ENCODE measurements at places on chromosomes 5 and 9. TPM values are rescaled to one million over a fixed set of nuclear protein-coding genes. Genes with fewer than 3 reads are reported as not detected.

DNA sequence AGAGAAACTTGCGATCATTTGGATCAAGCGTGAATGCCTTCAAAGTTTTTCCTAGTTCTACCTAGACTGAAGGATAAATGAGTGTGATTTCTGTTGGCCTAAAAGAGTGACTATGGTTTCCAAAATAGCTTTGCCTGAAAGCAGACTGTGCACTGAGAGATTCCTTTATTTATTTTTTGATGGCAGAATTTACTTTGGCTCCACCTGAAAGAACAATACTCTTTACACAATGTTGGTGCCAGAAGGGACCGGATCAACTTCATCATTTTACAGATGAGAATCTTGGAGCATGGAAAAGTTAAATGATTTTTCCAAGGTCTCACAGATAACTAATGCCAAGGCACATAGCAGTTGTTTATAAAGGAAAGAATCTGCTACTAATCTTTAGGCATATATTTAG is 199.6 kb downstream of the KCTD16 start:
- no peaks in the 10 kb centered on the region for H3K4me1 ChIP-seq
- H3K27ac ChIP-seq: no peak overlapping the region
- no peak overlapping the region for H3K4me3 ChIP-seq
- H3K27me3 ChIP-seq: no peaks in the 10 kb centered on the region

GRCh38 chr9:115650768-115651167 is 502.8 kb upstream of the PAPPA start:
- H3K36me3 ChIP-seq: no peaks in the 10 kb centered on the region
- H3K4me1 ChIP-seq: no peaks in the 10 kb centered on the region
- no peak overlapping the region for H3K4me3 ChIP-seq

DNA sequence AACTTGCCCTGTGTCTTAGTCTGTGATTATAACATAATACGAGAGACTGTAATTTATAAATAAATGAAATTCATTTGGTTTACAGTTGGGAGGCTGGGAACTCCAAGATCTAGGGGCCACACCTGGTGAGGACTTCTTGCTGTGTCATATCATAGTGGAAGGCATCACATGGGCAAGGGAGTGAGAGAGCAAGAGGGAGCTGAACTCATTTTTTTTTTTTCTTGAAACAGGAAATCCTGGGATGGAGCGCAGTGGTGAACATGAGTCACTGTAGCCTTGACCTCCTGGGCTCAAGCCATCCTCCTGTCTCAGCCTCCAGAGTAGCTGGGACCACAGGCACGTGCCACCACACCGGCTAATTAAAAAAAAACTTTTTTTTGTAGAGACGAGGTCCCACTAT is 7.2 kb downstream of the MLANA start:
- H3K4me3 ChIP-seq: no peak overlapping the region
- H3K27me3 ChIP-seq: no peaks in the 10 kb centered on the region
- peaks cover 2% of the 10 kb centered on the region for H3K36me3 ChIP-seq
- no peak overlapping the region for H3K27ac ChIP-seq

- H3K27me3 ChIP-seq: no peaks in the 10 kb centered on the region
- no peaks in the 10 kb centered on the region for H3K36me3 ChIP-seq
- no peak overlapping the region for H3K4me3 ChIP-seq
- no peaks in the 10 kb centered on the region for H3K4me1 ChIP-seq
- no peak overlapping the region for H3K27ac ChIP-seq
Observed at GRCh38 chr9:124308606-124309491, 51.1 kb downstream of the NEK6 start.

DNA sequence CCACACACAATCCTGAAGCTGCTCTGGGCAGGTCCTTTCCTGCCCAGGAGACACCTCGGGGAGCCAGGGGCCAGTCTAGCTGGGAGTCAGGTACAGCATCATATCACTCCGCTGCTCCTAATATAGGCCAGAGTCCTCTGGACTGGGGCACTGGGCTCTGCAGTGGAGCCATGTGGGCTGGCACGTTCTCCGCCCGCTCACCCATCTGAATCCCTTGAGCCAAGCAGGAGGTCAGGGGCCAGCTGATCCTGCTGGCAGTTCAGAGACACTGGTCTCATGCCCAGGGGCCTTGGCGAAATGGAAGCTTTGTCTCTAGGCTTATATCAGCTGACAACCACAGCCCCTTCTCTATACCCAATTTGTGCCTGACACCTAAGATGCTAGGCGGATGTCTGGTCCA is 9.3 kb upstream of the CORO2A start:
- H3K4me3 ChIP-seq: no peak overlapping the region
- H3K4me1 ChIP-seq: peaks cover 12% of the 10 kb centered on the region
- H3K36me3 ChIP-seq: no peaks in the 10 kb centered on the region
- DNase-seq: no peak
- no peak overlapping the region for H3K27ac ChIP-seq

Gene C1QTNF2
- not detected for total RNA-seq

GRCh38 chr5:86918246-86918645 is 300.5 kb downstream of the COX7C start:
- no peak for DNase-seq
- H3K27me3 ChIP-seq: peaks cover 23% of the 10 kb centered on the region
- peaks cover 13% of the 10 kb centered on the region for H3K4me1 ChIP-seq
- peak overlapping the region; percentile 25 for H3K27ac ChIP-seq

DNA sequence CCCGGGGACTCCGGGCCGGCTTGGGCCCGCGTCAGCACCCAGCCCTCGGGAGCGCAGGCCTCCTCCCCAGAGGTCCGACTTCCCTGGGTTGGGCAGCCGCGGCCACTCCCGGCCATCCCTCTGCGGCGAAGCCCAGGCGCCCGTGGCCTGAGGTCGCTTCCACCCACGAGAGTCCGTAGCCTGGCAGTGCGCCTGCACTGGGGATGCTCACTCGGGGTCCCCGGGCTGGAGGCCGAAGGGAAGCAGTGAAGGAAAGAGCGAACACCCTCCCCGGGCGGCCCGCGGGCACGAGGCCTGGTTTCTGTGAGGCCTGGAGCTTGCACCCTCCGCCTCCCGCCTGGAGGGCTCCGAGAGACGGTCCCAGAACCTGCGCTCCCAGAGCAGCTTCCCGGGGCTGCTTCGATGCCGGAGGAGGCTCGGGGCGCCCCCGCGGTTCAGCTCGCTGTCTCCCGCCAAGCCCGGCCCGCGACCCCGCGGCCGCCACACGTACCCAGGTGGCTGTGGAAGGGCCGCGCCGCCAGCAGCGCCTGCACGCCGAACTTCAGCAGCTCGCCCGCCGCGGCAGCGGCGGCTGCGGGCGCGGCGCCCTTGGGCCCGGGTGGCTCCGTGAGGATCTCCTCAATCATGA is 607 bp downstream of the BARX1 start:
- peaks cover 3% of the 10 kb centered on the region for H3K36me3 ChIP-seq
- no peak overlapping the region for H3K27ac ChIP-seq
- H3K27me3 ChIP-seq: peaks cover 82% of the 10 kb centered on the region
- peaks cover 40% of the 10 kb centered on the region for H3K4me1 ChIP-seq

- H3K4me1 ChIP-seq: no peaks in the 10 kb centered on the region
- H3K27ac ChIP-seq: no peak overlapping the region
- H3K27me3 ChIP-seq: peaks cover 8% of the 10 kb centered on the region
Observed at GRCh38 chr5:169098331-169099121, 202.4 kb downstream of the SLIT3 start.

DNA sequence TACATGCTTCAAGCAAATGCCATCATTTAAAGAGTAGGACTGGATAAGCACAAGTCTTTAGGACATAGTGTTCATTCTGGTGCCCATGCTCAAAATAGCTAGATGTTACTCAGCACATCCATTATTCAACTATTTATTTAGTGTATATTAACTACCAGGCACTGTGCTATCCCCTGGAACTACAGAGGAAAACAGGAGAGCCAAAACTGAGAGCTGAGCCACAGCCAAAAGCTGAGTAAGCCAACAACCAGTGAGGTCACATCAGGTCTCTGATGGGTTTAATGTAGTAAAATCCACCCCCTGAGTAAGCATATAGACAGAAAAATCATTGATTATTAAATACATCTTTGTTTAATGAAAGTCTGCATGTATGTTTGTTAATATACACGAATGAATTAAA is 469.3 kb upstream of the DMAC1 start:
- H3K27ac ChIP-seq: no peak overlapping the region
- DNase-seq: no peak
- no peaks in the 10 kb centered on the region for H3K4me1 ChIP-seq
- no peaks in the 10 kb centered on the region for H3K36me3 ChIP-seq

DNA sequence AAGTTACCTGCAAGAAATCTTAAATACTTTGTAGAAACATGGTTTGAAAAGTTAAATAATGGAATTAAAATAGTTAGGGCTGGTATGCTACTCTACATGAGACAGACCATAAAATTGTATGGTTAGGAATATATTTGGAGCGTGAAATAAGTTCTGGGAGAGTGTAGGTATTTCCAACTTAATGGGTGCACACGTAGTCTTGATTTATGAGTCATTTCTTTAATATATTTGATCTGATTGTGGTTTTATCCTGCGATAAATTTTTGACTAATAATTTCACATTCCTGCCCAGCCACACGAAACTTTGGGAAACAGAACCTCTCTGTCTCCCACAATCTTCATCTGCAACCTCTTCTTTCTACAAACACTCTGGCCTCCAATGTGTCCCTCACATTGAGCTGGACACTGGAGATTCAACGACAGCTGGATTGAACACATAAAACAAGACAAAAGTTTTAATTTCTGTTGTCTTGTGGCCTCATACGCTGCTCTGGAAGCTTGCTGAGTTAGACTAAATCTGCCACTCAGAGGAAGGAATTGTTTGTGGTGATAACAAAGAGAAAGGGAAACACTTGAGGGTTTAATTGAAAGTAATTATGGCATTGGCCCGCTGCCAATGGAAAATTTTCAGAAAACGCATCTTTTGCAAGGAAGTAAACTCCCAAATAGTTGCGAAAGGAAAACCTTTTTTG is 201.8 kb upstream of the ZNF608 start:
- no peaks in the 10 kb centered on the region for H3K36me3 ChIP-seq
- no peak for DNase-seq

DNA sequence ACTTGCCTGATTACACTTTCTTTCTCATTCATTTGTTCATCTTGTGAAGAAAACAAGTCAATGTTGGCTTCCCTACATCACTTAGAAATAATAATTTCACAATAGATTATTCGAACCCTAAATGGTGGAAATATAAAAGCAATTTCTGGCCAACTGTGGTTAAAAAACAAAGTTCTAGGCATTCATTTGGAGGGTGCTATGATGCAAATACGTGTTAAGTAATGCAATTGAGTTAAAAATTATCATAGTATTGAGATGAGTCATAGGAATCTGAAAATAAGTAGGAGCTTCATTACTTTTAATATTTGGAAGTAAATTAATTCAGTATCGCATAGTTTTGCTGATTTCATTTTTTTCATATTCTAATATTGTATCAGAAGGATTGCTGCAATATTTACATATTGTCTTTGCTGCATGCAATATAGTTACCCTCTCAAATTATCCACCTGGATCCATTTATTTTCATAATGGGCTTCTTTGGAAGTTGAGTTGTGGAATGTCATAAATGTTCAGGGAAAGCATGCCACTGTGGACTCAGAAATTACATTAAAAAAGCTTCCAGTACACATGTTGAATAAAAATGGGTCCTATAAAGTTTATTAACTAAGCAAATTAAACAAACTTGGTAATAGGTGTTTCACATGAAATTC is 647.7 kb upstream of the WWC1 start:
- no peak overlapping the region for H3K27ac ChIP-seq
- no peak for DNase-seq
- H3K36me3 ChIP-seq: no peaks in the 10 kb centered on the region
- H3K27me3 ChIP-seq: no peaks in the 10 kb centered on the region
- H3K4me3 ChIP-seq: no peak overlapping the region
- H3K4me1 ChIP-seq: no peaks in the 10 kb centered on the region

GRCh38 chr9:33867747-33868439 is 50.9 kb downstream of the UBE2R2 start:
- H3K4me1 ChIP-seq: peaks cover 5% of the 10 kb centered on the region
- DNase-seq: no peak
- H3K36me3 ChIP-seq: peaks cover 4% of the 10 kb centered on the region
- H3K4me3 ChIP-seq: no peak overlapping the region

- H3K4me1 ChIP-seq: peaks cover 8% of the 10 kb centered on the region
- H3K27me3 ChIP-seq: no peaks in the 10 kb centered on the region
- H3K4me3 ChIP-seq: no peak overlapping the region
- DNase-seq: no peak
- no peak overlapping the region for H3K27ac ChIP-seq
Observed at GRCh38 chr9:5650356-5651105, 21.6 kb downstream of the RIC1 start.

Gene PCDHGA2
- total RNA-seq: not detected

Gene LCN12
- 1.2 TPM for total RNA-seq

- DNase-seq: no peak
- no peak overlapping the region for H3K27ac ChIP-seq
- no peaks in the 10 kb centered on the region for H3K4me1 ChIP-seq
Observed at GRCh38 chr9:12880406-12881015, 105.7 kb downstream of the LURAP1L start.

- no peak for DNase-seq
- no peaks in the 10 kb centered on the region for H3K36me3 ChIP-seq
- H3K4me1 ChIP-seq: no peaks in the 10 kb centered on the region
Observed at GRCh38 chr9:79940919-79941318, 369.2 kb downstream of the TLE4 start.

DNA sequence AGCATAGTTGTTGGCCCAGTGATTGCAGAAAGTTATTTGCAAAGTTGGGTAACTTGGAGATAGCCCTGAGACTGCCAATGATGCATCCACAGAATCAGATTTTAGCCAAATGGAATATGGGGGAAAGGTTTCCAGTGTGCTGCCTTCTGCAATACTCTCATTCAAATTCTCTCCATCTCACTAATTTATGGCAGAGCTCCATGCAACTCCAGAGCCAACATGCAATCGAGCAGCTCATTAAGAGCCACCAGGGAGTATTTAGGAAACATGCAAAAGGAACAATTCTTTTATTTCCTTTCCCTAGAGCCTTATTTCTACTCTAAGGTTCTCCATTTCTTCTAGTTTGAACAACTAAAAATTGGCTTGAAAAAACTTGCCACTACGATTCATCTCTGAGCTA is 135.9 kb upstream of the MARCHF11 start:
- H3K27me3 ChIP-seq: no peaks in the 10 kb centered on the region
- H3K4me1 ChIP-seq: no peaks in the 10 kb centered on the region
- no peaks in the 10 kb centered on the region for H3K36me3 ChIP-seq
- no peak for DNase-seq

Gene CDKN2AIPNL
- total RNA-seq: 33.8 TPM

GRCh38 chr5:3339092-3339797 is 256.4 kb upstream of the IRX1 start:
- no peak overlapping the region for H3K4me3 ChIP-seq
- no peaks in the 10 kb centered on the region for H3K36me3 ChIP-seq
- H3K27me3 ChIP-seq: no peaks in the 10 kb centered on the region

Gene IER5L
- 6.1 TPM for total RNA-seq

GRCh38 chr9:117028103-117028858 is 341.2 kb downstream of the TRIM32 start:
- no peaks in the 10 kb centered on the region for H3K4me1 ChIP-seq
- H3K27me3 ChIP-seq: no peaks in the 10 kb centered on the region
- H3K27ac ChIP-seq: no peak overlapping the region
- DNase-seq: no peak
- H3K4me3 ChIP-seq: no peak overlapping the region

All from activated CD8-positive, alpha-beta memory T cell treated with anti-CD3 and anti-CD28 coated beads, Interleukin-2, amount 10 ng/mL, durations not matched to agents 7 days and 5 days (primary cell).